Activated T-helper 2 cell treated with anti-CD3 and anti-CD28 coated beads, Interferon-gamma antibody, Interleukin-2, Interleukin-4, amounts not matched to agents 10 μg/mL and 5 μg/mL and 100 μg/mL, durations not matched to agents 14 hours and 24 hours and 36 hours (primary cell): ENCODE measurements at places on chromosomes 3 and 15.

DNA sequence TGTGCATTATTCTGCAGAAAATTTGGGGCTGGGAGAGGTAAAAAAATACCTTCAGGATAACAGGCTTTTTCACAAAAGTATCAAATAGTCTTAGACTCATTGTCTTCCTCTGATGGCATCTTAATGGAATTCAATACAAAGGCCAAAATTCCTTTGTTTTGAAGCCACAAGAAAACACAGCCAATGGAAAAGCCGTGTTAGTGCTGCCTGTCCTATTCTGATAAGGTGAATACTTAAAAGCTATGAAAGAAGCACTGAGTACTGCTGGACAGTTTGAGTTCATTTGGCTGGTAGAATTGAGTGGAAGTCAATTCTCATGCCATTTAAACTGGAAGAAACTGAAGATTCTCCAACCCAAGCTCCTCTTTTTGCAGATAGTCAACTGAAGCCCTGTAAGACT, 395.3 kb upstream of the TPRG1 start:
- no peak for DNase-seq

DNA sequence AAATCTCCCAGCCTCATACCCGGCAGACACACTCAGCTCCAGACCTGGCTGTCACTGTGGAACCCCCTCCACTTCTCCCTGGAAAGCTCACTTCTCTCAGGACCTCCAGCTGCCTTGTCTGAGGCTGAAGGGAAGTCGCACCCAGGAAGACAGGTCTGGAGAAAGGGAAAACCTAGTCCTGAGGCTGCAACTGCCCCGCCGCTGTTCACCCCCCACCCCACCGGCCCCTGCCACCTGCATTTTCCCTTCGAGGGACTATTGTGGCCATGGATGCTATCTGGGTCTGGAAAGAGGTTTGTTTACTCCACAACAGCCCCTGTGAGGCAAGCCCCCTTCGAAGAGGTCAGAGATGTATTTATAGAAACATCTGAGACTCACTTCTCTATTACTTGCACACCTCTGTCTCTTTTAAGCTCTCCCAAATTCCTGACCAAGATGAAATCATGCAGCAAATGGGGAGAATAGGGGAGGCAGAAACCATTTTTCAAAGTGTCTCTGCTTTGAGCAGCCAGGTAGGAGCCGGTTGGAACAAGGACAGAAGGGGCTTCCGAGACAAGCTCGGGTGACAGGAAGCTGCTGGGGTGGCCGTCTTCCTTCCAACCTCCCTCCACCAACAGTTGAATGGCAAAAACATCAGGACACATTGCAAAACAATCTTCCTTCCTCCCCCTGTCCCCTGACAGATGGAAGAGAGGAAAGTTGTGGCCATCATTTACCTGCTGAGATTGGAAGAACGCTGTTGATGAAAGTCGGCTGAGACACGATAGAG, 518 bp downstream of the COLQ start:
- DNase-seq = no peak

GRCh38 chr3:118000219-118000618, 1034.4 kb downstream of the IGSF11 start:
- no peak for DNase-seq

DNA sequence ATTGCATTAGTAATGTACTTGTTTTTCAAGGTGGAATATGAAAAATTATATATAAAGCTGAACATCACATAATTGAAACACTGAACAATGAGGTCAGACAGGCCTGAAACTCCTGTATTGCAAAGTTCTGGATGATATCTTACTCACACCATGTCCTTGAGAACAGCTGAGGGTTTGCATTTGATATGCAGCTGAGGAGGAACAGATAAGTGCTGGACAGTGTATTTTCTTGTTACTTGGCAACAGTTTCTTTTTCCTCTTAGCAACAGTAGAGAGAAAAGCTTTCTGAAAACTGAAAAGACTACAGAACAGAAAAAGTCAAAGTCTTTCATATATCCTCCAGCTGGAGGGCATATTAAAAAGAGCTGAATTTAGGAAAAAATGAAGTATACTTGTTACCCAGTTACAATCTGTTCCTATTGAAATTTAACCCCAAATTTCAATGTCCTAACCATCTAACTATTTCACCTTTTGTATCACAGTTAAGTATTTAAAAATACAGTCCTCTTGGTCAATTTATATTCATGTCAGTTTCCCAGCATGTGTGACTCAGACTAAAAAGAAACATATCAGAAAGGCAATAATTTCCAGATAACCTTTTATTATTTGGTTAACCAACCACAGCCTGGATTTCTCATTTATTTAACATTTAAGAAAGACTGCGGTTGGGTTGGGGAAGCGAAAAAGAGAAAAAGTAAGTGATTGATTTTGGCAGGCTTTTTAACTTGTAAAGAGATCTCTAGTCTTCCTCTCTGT, 733.0 kb upstream of the DPPA4 start:
- no peak for DNase-seq

DNA sequence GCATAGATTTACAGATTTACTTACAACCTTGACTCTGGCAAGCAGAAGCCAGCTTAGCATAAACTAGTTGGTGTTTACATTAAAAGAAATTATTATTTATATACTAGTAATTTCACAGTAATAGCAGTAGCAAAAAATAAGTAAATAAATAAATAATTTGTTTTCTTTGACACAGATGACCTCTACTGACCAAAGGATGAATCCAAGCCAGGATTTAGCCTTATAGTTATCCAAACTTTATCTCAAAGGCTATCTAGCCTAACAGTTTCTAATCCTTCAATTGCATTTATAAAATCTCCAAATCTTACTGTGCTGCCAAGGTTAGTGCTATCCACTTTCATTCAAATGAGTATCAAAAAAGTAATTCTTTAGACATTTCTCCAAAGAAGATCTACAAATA, 64.3 kb downstream of the FRMD5 start:
- no peak for DNase-seq
